Activated T-cell treated with anti-CD3 and anti-CD28 coated beads for 48 hours (primary cell): ENCODE measurements at places on chromosomes 3 and 15.

DNA sequence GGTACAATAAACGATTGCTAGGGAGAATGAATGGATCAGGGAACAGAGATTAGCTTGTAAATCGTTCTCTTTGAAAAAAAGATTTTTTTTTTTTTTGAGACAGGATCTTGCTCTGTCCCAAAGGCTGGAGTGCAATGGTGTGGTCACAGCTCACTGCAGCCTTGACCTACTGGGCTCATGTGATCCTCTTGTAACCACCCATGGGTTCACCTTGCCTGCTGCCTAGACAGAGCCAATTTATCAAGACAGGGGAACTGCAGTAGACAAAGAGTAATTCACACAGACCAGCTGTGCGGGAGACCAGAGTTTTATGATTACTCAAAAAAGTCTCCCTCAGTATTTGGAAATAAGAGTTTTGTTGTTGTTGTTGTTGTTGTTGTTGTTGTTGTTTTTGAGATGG, 39.6 kb downstream of the METTL6 start:
- no peak for DNase-seq

- no peak for DNase-seq
These were observed 12.6 kb downstream of the YEATS2 start for GRCh38 chr3:183710231-183710630.

GRCh38 chr15:95932676-95933075, 397.8 kb upstream of the NR2F2 start:
- no peak for DNase-seq

DNA sequence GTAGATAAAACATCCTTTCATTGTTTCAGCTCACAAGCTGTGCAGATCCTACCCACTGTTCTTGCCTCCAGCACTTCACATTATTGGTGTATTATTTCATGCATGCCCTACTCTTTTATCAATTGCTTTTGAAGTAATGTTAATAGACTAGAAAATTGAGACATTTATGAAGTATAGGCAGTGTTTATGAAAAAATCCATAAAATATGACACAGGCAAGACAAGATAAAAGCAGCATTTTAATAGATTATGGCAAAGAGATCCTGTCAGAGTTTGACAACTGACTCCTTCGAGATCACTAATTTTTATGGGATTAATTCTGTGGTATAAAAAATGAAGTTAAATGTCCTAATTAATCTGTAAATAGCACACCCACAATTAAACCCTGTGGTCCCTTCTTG, 217.2 kb upstream of the NANOGP8 start:
- no peak for DNase-seq

- no peak for DNase-seq
These were observed 310.6 kb downstream of the NSUN3 start for GRCh38 chr3:94373456-94373855.

DNA sequence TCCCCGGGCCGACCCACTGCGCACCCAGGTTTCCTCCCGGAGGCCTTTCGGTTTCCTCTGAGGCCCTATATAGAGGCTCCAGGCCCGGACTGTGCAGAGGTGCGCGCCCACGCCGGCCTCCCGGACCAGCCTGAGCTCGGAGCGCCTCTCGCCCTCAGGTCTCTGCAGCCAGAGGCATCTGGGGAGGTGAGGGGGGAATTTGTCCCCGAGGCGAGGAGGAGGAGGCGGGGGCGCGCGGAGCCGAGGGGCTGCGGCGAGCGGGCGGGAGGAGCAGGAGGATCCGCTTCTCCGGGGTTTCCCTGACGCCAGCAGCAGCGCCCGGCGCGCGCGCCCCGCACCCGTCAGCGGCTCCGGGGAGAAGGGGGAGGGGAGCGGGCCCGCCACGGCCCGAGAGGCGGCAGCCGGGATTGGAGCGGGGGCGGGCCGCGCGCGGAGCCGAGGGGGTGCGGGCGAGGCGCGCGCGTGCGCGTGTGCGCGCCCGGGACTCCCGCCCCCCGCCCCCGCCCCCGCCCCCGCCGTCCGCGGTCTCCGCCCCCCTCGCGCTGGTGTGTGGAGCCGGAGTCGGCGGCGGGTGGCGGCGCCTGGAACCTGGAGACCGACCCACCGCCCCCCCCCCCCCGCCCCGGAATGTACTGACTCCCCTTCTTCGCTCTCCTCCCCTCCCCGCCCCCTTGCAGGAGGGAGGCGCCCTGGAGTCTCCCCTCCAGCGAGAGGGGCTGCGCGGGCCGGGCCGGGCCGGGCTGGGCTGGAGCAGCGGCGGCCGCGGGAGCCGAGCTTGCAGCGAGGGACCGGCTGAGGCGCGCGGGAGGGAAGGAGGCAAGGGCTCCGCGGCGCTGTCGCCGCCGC, at the start of gene NEO1:
TSS of gene NEO1 (plus strand) at position 657 of the 846 bp plus-strand sequence. CDS start 213 bp downstream, outside the sequence.
- peak; percentile 71 for DNase-seq

DNA sequence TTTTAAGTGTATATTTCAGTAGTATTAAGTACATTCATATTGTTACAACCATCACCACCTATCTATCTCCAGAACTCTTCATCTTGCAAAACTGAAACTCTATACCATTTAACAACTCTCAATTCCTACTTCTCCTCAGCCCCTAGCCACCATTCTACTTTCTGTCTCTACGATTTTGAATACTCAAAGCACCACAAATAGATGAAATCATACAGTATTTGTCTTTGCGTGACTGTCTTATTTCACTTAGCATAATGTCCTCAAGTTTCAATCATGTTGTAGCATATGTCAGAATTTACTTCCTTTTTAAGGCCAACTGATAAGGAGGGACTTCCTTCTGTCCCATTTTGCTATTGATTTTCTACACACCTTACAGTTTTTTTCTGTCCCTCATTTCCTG, 593.3 kb downstream of the FHIT start:
- DNase-seq = no peak

GRCh38 chr3:127208483-127209100, 15.7 kb downstream of the PRR23E start:
- no peak for DNase-seq

DNA sequence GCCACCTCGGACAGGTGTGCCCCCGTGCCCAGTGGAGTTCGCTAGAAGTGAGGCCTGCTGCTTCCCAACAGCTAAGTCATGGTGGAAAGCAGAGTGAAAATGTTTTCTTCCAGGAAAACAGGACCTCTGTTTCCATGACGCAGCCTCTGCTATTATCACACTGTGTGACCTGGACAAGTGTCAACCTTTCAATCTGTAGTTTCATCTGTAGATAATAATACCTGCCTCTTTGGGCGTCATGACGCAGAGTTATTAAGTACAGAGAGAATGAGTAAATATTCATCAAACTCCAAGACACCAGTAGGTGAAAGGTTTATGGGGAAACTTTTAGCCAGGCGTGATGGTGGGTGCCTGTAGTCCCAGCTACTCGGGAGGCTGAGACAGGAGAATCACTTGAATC, 62.3 kb downstream of the TMEM44 start:
- DNase-seq = no peak
